Anterior cingulate cortex (tissue), 58 donors: ENCODE measurements at places on chromosomes 3 and 15.

GRCh38 chr3:142180761-142181362 is 31.5 kb upstream of the TFDP2 start:
- DNase-seq = no peak

GRCh38 chr3:157059181-157059580 is 100.8 kb downstream of the CCNL1 start:
- no peak for DNase-seq

DNA sequence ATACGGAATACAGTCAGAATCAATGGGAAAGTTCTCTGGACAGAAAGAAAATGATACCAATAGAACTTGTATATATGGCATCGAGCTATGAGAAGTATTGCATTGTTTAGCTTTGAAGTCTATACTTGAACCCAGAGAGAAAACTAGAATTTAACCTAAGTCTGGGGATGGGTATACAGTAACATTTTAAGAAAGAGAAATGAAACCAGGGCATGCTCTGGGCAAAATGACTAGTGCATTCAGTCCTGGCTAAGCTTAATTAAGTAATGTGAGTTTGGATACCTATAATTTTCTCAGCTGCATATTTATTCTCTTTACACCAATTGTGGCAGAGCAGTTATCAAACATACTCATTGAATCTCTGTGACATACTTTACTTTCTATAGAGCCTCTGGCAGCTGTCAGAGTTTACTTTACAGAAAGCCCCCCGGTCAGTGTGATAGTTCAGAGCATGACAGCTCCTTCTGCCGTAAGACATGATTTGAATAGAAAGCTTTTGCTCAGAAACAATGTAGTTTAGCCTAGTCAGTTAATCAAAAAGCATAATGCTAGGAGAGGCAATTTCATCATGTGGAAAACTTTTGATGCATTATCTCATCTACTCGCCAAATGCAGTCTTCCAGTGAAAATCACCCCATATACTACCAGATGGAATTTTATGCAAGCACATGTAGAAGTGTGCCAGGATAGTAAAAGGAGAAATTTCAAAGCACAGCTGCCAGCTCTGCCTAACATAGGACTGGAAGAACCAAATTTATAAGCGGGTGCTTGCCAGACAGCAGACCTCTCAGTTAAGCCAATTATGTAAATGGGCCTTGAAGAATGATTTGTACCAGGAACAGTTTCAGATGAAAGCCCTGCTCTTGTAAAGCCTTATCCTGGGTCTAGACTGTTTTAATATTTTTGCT is 40.7 kb downstream of the OXSM start:
- DNase-seq = no peak

DNA sequence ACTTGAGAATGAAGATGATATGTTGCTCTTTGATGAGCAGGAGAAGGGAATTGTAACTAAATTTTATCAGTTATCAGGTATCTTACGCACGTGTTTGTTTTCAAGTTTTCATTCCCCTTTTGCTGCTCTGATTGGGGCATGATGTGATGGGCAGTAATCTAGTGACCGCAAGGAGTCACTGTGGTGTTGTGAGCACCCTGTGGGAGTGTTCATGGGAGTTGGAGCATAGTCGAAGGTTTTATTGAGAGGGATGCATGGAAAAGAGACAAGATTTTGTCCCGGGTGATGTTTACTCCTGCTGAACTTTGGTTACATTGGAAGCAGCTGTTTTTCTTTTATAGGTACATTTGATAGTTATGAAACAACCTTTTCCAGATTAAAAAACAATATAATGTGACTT is 2.1 kb downstream of the FAN1 start:
- DNase-seq = no peak

DNA sequence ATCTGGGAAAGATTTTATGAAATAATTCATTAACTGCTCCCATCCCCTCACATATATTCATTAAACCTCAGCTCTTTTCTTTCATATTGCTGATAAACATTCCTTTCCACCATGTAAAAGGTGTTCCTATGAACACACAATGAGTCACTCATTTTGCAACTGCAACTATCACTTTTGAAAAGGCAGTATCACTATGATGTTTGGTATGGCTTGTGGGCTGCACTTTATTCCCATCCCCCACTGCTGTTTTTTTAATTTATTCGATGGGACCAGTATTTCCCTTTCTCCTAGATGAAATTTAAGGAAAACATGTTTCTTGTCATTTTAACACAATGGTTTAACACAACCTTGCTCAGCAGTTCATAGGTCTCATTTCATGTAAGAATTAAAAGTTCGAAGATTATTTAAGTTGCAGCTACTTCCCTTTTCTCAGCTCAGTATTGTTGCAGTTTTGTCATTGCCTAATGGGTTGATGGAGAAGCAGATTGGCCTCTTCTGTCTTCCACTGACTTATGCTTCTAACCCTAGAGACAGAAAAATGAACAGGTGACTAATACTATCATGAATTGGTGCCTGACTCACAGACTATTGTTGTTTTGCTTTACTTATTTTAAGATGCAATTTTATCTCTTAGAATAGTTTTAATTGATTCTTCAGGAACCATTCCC is 280.3 kb downstream of the ZPLD1 start:
- no peak for DNase-seq

DNA sequence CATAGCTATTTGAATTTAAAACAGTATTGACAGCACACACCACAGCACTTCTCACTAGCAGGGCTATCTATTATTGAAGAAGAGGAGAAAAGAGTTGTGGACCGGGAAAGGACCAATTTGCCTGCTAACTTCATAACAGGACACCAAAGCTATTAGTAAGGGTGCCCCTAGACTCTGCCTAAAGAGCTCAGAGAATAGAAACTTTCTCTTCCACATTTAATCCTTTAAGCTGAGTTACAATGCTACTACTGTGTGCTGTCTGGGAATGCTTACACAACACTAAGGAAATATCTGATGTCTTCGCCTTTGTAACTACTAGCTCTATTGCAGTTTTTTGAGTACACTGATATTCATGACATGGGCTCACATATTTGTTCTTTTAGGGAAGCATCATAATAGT is 13.5 kb upstream of the AADAC start:
- no peak for DNase-seq

DNA sequence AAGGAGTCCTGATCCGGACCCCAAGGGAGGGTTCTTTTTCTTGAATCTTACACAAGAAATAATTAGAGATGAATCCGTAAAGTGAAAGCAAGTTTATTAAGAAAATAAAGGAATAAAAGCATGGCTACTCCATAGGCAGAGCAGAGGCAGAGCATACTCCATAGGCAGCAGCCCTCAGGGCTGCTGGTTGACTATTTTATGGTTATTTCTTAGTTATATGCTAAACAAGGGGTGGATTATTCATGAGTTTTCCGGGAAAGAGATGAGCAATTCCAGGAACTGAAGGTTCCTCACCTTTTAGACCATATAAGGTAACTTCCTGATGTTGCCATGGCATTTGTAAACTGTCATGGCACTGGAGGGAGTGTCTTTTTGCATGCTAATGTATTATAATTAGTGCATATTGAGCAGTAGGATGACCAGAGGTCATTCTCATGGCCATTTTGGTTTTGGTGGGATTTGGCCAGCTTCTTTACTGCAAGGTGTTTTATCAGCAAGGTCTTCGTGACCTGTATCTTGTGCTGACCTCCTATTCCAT is 42.2 kb downstream of the C3orf38 start:
- no peak for DNase-seq

DNA sequence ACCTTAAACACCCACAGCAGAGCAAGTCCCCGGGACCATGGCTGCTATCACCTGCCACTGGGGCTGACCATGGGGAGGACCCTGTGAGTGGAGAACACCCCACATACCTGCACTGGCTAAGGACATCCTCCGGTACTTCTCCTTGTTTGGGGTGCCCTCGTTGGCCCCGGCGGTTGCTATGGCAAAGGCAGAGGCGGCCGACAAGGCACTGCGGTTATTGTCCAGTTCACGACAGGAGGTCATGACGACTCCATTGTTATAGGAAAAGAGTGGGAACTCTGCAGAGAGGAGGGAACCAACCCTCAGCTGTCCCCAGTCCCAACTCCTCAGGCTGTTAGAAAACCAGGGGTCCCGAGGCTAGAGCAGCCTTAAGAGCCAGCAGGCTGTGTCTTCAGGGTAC is 54.8 kb upstream of the CTSH start:
- DNase-seq = no peak
